Tibial artery (tissue), 4 donors: ENCODE measurements at places on chromosomes 16 and 17.

GRCh38 chr16:995087-995486 is 13.5 kb downstream of the SOX8 start:
- no peak for DNase-seq

DNA sequence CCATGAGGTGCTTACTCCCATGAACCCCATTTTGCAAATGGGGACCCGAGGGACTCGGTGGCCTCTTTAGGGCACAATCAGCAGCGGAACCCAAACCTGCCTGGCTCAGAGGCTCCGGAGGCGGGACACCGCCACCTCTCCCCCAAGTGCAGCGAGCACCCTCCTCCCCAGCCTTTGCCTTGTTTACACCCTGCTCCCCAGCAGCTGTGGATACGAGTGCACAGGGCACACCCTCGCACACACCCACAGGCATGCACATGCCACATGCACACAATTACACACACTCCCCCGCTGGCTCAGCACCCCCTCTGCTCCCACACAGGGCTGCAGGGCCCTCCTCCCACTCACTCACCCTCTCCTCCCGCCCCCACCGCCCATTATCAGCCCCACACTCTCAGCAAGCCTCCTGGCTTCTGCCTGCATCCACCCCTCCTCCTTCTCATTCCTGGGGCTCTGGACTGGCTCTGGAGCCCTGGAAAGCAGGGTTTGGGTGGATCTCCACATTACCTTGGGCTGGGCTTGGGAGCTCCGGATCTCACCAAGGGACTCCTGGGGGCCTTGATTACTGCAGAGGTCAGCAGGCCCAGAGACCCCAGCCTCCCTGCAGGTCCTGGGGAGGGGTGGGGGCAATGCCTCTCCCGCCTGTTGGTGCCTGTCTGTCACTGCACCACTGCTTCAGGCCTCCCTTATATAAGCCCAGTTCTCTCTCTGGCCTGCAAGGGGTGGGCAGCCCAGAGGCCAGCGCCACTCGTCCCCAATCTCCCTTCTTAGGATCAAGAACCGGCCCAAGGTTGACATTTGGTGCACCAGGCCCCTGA is 6.4 kb downstream of the PDK2 start:
- no peak for DNase-seq

GRCh38 chr16:73956587-73957494 is 339.8 kb upstream of the PSMD7 start:
- peak; percentile 72 for DNase-seq

- DNase-seq: no peak
Observed at GRCh38 chr16:10370096-10370726, 15.7 kb upstream of the ATF7IP2 start.

DNA sequence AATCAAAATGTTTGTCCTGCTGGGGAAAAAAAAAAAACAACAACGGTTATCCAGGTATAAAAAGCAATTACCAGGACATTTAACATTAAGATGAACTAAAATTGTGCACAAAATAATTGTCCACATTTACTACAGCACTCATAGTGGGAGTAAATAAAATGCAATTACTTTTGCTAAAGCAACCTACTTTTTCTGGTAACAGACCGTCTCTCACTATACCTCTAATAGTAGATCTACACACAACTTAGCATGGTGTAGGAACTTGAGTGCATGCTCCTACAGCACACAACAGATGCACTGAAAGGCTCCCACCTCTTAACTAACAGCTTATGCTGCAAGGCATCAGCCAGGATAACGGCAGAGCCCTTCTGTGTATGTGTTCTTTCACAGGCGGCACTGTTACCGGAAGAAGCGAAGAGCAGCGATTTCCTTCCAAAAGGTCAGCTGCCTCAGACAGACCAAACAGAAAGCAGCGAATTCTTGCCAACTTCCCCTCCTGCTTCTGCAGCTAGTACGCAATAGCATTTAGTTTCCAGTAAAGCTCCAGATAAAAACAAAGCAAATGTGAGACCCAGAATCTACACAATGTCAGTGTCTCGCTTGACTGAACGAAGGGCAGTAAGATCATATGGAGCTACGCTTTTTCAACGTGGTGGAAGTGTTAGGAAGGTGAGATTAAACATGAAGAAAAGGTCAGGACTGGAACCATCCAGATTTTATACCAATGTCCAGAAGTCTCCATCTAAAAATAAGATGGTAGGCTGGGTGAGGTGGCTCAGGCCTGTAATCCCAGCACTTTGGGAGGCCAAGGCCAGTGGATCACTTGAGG is 27.6 kb downstream of the STAT5B start:
- DNase-seq: peak; percentile 89

DNA sequence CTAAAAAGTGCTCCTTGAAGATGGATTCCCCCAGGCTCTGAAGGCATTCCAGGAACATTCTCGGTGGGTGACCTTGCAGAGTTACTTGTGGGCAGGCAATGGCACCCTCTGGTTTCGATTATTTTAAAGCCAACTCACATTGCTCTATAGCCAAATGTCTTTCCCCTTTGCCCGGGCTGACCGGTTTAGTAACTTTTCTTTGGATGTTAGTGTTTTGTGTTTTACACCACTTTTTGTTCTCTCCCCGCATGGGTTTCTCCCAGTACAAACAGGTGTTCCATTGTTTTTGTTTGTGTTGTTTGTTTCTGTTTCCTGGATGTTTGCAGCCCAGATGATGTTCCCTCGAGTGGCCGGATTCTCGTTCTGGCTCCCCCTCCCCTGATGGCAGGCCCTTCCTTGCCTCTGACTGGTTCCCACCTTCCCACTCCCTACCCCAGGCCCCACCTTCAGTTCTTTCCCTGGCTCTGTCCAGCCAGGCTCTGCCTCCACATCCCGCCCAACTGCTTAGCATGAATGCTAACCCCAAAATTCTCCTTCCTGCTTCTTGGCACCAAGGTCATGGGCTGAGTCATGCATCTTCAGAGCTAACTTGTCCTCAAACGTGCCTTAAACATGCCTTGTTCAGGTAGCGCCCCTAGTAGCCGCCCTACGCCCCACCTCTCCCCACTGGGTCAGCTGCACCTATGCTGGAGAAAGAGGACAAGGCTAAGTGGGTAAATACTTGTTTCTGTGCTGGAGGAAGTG is 40.6 kb downstream of the ELAC2 start:
- no peak for DNase-seq
